Myocyte (in vitro differentiated cells): ENCODE measurements at places on chromosomes 12 and 14. TPM values are rescaled to one million over a fixed set of nuclear protein-coding genes. Genes with fewer than 3 reads are reported as not detected.

DNA sequence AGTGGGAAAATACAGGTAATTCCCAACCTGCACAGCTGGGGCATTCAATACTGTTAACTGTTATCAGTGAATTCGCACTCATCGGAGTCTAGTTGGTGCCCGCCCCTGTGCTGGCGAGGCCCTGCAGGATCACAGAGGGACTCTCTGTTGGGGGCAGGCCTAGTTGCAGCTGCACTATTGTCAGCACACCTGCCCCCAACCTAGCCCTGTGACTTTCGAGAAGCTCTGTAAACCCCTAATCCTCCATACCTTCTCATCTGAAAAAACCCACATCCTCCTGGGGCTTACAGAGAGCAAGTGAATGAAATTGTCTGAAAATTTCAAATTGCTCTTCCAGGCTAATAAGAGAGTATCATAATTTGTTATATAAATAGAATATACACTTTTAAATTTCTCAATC is 132.2 kb upstream of the NUDT4 start:
- DNase-seq, result no peak

DNA sequence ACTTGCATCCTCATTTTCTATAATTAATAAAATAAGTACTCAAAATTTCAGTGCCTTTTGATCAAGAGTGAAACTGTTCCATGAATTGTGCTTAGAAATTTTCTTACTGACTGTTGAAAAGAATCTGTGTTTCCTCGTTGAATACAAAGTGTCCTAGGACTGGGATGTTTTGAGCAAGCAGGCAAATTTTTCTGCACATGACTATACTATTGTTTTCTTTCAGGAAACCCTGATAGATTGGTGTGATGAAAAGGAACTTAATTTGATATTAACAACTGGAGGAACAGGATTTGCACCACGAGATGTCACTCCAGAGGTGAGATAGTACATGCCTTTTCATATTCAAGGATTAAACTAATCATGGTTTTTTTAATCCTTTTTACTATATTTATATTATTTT is 316.3 kb downstream of the GPHN start:
- no peak for DNase-seq

DNA sequence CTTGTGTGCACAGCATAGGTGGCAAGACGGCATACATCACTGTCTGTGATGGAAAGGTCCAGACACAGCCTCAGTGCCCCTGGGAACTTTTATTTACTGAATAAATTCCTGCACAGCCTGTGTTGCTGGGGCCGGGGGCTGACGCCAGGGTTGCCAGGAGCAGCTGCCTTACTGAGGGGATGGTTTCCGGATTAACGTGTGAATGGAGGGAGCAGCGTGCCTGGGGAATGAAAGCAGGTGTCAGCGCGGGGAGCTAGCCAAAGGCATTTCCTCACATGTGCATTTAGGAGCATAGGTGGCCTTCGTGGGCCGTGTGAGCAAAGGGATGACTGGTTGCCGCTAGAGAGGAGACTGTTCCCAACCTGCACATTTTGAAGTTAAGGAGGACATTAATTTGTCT is 41.6 kb downstream of the SFSWAP start:
- no peak for DNase-seq

- DNase-seq, result peak; percentile 57
Observed at GRCh38 chr12:78863482-78864402, 832 bp upstream of the SYT1 start.

DNA sequence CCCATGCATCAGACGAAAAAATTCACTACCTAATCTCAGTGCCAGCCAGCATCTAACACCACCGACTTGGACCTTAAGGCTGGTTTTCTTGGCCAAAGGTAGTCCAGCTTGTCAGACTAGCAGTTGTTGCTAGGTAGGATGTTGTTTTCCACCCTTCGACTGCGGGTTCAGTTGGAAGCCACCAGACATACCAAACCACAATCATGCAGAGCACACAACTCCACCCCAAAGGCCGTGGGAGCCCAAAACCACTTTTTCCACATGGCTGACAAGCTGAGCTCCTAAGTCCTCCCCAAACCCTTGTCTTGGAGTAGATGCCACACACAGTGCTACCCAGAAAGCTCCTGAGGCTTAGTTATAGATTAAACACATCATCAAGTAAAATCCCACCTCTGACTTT is 46.8 kb downstream of the LRIG3 start:
- DNase-seq, result peak; percentile 92

Gene IFNG-AS1
- 1.8 TPM in 1 of 2 replicates, not detected in the other for total RNA-seq

Gene TMEM132D
- not detected in 2 replicates for total RNA-seq

- peak; percentile 55 for DNase-seq
Observed at GRCh38 chr12:11758510-11759493, 109.3 kb downstream of the ETV6 start.

DNA sequence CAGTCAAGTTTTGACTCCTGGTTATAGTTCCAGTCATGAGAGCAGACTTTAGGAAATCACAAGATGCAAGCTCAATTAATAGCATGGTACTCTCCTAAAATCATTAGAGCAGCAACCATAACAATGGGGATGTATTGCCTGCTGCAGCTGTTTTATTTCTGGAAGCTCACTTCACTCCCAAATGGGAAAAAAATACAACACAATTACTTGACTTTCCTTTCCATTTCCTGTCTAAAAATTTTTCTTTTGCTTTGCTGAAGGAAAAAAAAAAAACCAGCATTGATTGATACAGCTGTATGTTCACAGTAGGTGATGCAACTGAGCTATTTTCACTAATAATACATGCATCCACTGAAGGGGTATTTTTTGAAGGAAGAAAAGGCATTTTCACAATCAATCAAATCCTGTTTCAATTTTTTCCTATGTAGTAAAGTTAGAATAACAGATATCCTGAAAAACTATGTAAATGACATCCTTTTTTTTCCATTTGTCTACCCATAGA is 143.9 kb upstream of the NOVA1 start:
- no peak for DNase-seq

GRCh38 chr14:98014851-98015615 is 1217.9 kb downstream of the VRK1 start:
- DNase-seq, result no peak

GRCh38 chr12:121791671-121792551 is 1.6 kb downstream of the RHOF start:
- no peak for DNase-seq

DNA sequence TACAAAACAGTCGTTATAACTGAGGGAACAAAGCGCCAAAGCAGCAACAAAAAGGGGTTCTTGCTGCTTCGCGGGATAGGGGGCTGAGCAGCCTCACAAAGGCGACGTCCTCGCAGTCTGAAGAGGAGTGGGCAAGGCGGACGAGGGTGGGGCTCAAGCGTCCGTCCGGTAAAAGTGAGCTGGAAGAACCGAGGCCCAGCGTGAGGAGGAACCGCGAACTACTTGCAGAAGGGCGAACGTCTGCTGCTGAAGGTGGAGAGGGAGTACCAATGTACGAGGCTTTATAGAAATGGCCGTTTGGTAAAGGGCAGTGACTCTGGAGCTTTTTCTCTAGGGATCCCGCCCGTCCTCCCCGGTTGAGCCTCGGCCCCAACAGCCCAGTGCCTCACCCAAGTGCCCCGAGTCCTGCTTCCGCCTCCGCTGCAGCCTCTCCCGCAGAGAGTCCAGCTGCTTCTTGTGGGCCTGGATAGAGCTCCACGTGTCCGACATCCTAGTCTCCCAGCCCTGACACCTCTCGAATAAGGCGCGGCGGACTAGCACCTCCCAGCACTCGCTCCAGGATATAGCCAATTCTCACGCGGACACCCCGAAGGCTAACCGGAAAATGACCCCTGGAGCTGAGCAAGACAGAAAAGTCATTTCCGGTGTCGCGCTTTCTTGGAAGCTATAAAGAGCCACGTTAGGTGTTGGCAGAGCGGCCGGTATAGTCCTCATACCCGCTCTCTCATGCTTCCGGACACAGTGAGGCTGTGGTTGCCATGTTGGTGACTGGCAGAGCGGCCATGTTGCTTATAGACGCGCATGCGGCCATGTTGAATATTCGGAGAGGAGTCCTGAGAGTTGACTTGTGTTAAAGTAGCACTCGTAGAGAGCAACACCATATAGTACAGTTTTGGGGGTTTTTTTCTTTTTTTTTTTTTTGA is at the start of gene METTL3:
TSS of gene METTL3 (minus strand) at position 606 of the 923 bp plus-strand sequence. CDS start at position 489, 117 bp downstream.
- DNase-seq, result peak; percentile 100

Gene SRGAP1
- total RNA-seq, result 2.1 and 2.3 TPM in 2 replicates

Gene ZDHHC22
- total RNA-seq, result 0.40 and 1.0 TPM in 2 replicates

- no peak for DNase-seq
Observed at GRCh38 chr14:90508536-90509254, 111.9 kb downstream of the CALM1 start.

Gene SDR9C7
- 0.16 TPM in 1 of 2 replicates, not detected in the other for total RNA-seq

GRCh38 chr12:108768591-108769500 is 37.5 kb upstream of the CORO1C start:
- no peak for DNase-seq

Gene CCND2
- 86.6 and 107 TPM in 2 replicates for total RNA-seq

Gene PAX9
- 0.05 and 0.62 TPM in 2 replicates for total RNA-seq
